Mesothelial cell of epicardium (in vitro differentiated cells): ENCODE measurements at places on chromosomes 2 and 18.

DNA sequence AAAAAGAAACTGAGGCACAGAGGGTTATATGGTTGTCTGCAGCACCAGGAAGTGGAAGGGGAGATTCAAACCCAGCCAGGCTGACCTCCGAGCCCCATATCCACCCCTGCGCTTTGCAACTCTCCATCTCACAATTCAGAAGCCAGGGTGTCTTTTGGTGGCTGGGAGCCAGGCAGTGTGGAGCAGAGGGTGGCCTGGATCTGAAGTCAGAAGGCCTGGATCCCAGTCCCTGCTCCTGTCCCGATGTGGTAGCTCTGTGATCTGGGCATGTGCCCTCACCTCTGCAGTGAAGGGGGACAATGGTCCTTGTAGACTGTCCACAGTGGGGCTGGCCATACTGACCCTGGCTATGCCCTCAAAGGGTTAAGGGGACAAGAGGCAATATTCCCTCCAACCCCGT is 57.0 kb downstream of the CIB4 start:
- no peaks in the 10 kb centered on the region for H3K36me3 ChIP-seq
- H3K27me3 ChIP-seq = peaks cover 41% of the 10 kb centered on the region
- no peak overlapping the region for H3K27ac ChIP-seq
- no peak for DNase-seq

DNA sequence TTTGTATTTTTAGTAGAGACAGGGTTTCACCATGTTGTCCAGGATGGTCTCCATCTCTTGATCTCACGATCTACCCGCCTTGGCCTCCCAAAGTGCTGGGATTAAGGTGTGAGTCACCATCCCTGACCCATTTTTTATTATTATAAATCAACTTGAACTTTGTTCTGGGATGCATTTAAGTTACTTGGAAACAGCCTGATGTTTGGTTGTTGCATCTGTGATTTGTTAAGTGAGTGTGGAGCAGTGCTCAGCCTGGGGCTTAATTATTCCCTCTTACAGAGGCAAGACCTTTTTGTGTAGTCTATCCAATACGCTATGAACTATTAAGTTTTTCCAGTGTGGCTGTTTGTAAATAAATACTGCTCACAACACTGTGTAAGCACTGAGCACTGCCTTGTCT is 32.6 kb downstream of the MTA3 start:
- H3K27ac ChIP-seq = no peak overlapping the region
- no peaks in the 10 kb centered on the region for H3K27me3 ChIP-seq
- no peak overlapping the region for H3K4me3 ChIP-seq
- no peak for DNase-seq
- H3K36me3 ChIP-seq = peaks cover 9% of the 10 kb centered on the region

GRCh38 chr2:138333121-138333520 is 168.4 kb upstream of the SPOPL start:
- peaks cover 20% of the 10 kb centered on the region for H3K4me1 ChIP-seq
- no peak for DNase-seq
- H3K27me3 ChIP-seq = no peaks in the 10 kb centered on the region
- no peaks in the 10 kb centered on the region for H3K36me3 ChIP-seq
- no peak overlapping the region for H3K27ac ChIP-seq
- no peak overlapping the region for H3K4me3 ChIP-seq

DNA sequence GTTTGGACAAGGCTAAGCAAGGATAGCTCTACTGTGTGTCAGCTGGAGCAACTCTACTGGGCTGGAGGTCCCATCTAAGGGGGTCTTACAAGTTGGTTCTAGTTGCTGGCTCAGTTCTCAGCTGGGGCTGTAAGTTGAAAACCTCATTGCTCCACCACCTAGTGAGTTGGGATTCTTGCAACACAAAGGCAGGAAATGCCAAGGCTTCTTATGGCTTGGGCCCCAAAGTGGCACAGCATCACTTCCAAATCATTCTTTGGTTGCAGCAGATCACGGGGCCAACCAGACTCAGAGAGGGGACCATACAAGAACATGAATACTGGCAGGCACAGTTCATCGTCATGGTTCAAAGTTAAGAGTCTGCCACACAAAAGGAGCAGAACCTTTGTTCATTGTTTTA is 332.7 kb downstream of the LRRTM1 start:
- H3K4me1 ChIP-seq = peaks cover 7% of the 10 kb centered on the region
- no peak overlapping the region for H3K27ac ChIP-seq
- H3K36me3 ChIP-seq = no peaks in the 10 kb centered on the region
- no peak for DNase-seq

DNA sequence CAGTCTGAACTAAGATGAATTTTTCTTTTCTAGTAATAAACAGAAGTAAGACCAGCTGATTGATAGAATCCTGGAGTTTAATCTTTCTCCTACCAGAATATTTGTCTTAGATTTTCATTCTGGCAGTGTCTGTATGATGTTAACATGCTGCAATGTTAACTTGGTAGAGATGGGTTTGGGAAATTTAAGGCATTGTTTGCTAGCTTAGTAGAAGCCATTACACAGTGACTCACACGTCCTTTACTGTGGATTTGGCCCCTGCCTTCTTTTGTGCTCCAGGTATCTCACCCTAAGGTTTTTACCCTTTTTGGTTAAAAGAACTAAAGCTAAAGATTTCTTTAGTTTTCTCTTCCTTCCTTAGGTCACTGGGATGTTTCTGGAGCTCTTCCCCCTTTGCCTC is 84.1 kb downstream of the SPTBN1 start:
- H3K27ac ChIP-seq = no peak overlapping the region
- no peaks in the 10 kb centered on the region for H3K27me3 ChIP-seq
- no peak overlapping the region for H3K4me3 ChIP-seq
- H3K4me1 ChIP-seq = peaks cover 25% of the 10 kb centered on the region

DNA sequence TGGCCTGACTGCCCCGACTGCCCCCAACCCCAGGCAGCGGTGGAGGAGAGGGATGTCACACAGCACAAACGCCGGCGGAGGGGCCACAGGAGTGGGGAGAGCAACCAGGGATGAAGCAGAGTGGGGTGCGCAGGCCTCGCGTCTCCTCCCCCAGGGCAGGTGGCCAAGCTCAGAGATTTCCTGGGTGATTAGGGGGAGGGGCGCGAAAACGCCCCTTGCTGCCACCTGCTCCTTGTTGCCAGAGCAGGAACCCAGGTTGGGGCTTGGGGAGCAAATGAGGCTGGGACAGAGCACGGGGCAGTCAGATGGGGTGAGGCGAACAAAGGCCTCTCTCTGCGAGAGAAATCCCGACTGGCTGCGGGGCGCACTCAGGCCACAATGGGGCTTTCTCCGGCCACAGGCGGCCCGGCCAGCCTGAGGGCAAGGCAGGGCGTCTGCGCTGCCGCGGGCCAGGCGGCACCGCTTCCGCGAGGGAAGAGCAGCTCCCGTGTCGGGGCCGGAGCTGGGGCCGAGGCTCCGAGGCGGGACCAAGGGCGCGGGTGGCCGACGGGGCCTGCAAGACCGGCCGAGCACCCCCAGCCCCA is 11.5 kb downstream of the TEX44 start:
- peak overlapping the region; percentile 93 for H3K27ac ChIP-seq
- no peaks in the 10 kb centered on the region for H3K27me3 ChIP-seq
- no peaks in the 10 kb centered on the region for H3K36me3 ChIP-seq
- DNase-seq = no peak
